ENCODE measurements at places on chromosomes 3 and 15.

DNA sequence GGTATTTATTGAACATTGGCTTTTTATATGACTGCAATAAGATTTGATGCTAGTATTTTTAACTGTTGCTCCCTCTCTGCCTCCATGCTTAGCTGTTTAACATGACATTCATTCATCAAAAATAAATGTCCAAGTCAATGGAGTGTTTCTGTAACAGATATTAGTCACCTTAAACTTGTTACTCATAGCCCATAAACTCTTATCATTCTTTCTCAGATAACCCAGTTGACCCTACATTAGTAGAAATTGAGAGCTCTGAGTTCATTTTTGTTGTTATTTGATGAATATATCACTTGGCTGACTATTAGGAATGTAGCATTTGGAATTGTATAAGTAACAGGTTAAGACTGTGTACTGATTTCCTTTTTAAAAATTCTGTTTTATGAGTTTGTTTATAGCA, 201.1 kb downstream of the UBE2E2 start:
- DNase-seq = no peak

- no peak for DNase-seq
Observed at GRCh38 chr15:96583671-96584070, 253.2 kb downstream of the NR2F2 start.

DNA sequence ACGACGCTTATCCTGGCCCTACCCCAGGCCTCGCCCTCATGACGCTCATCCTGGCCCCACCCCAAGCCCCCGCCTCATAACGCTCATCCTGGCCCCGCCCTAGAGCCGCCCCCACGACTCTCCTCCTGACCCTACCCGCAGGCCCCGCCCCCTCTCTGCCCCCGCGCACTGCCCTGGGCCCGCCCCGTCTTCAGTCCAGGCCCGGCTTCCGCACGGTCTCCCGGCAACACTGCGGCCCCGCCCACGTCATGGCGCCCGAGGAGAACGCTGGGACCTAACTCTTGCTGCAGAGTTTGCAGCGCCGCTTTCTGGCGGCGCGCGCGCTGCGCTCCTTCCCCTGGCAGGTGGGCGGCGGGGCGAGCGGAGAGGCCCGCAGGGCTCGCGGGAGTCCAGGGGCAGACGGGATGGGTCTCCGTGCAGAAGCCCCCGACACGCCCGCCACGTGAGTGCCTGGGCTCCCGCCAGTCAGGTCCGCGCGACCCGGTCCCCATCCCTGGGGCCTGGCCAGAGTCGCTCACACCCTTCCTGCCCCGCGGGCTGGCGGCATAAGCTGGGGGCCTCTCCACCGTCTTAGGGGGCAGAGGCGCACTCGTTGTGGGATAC, 52.5 kb upstream of the ROPN1B start:
- DNase-seq = no peak

GRCh38 chr3:53616971-53617892, 122.8 kb downstream of the CACNA1D start:
- no peak for DNase-seq

GRCh38 chr15:73751511-73751898, 1.6 kb downstream of the INSYN1 start:
- DNase-seq = no peak

DNA sequence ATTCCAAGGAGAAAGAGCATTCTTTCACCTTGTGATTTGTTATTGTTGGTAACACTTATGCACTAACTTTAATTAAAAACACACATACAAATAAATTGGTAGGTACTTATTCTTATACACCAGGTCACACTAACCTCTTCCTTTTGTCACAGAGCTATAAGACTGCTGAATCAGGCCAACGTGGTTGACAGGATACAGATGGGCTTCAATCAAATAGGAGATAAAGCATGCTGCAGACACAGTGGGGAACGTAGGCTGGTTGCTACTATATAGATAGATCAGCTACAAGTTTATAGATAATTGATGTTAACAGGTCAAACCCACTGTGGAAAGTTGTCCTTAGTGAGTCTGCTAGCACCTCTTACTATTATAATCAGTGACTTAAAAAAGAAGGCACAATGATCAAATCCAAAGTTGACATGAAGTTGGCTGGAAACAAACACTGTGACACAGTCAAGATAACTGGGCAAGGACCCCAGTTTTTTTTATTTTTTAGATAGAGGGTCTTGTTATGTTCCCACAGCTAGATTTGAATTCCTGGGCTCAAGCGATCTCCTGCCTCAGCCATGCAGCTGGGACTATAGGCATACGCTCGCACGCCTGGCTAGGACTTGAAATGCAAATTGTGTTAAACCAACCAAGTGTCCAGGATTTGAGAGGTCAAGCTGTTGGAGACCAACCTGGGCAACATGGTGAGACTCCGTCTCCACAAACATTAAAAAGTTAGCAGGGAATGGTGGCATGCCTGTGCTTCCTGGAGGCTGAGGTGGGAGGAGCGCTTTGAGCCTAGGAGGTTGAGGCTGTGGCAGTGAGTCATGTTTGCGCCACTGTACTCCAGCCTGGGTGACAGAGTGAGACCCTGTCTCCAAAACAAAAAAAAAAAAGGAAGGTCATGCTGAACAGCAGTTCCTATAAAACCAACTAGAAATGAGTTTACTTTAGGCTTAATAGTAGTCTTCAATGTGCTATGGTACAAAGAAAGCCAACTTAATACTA, 97.9 kb upstream of the MEX3B start:
- no peak for DNase-seq

GRCh38 chr15:58438956-58439355, 7.2 kb downstream of the LIPC start:
- peak; percentile 64 for DNase-seq

DNA sequence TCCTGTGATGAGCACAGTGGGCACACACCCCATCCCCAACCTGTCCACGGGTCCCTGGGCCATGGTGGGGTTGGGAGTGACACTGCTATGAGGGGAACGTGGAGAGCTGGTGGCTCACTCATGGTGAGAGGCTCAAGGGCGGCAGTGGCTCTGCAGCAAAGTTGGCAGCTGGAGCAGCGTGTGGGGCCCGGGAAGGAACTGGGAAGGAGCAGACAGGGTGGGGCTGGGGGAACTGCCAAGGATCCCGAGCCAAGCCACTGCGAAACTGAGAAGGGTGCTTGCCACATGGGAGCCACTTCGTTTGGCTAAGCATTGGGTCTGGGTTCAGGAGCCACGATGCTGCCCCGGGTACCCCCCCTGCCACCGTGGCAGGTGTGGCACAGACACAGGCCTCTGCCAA, 80.1 kb downstream of the SNRK start:
- DNase-seq = no peak

DNA sequence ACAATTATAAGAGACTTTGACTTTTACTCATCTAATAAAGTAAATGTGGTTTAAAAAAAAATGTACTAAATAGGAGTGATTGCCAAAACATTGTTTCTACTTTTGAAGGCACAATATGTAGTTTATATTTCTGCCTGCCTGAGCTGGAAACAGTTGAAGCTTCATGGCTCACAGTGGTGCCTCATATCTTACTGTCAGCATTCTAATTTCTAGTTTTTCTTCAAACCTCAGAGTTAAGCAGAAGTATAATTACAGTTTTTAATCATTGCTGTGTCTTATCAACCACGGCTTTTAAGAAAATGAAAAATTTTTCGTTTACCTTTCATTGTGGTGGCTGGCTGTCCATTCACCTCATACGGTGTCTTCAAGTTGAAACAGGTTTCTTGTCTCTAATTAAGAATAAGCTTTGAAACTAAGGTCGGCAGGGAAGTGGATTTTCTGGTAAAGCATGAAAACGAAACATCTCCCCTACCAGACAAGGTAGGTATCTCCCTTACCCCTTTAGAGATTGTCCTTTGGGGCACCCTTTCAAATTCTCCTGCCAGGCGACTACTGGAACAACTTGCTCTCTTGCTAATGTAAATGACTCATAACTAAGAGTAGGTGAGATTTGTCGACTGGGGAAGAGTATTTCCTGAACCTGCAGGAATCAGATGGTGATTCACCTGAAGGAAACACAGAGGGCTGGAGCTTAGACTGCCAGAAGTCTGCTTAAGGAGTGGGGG, at the start of gene GPR87:
GPR87 (minus strand) TSS at position 554 of the 725 bp plus-strand sequence. CDS start 16,720 bp downstream, outside the sequence.
- DNase-seq = peak; percentile 27

DNA sequence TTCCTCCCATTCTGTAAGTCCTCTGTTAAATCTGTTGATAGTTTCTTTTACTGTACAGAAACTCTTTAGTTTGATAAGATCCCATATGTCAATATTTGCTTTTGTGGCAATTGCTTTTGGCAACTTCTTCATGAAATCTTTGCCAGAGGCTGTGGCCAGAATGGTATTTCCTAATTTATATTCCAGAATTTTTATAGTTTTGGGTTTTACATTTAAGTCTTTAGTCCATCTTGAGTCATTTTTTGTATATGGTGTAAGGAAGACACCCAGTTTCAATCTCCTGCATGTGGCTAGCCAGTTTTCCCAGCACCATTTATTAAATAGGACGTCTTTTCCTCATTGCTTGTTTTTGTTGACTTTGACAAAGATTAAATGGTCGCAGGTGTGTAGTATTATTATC, 372.4 kb upstream of the CADM2 start:
- DNase-seq = no peak

DNA sequence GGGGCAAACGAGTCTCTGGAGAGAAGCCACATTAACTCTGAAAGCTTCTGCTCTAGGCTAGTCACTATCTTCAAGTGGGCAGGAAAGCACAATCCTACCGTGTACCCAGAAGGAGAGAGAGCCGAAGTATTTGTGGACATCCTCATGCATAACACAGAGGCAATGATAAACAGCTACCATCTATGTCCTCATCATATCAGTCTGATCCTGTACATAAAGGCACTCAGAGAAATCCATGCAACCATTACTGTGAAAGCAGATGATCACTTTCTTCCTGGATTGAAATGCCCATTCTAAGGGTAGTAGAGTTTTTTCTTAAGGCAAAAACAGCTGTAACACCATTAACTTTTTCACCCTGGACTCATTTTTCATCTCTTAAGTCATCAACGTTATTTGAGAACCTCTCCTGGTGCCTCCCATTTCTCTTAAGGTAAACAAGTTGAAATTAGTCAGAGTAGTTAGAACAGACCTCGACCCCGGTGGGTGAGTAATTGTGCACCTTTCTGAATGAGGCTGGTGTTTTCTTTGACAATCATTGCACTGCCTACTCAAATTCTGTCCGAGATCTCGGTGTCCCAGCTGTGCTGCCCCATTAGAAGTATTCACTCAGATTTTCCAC, 327.4 kb downstream of the SHQ1 start:
- DNase-seq = peak; percentile 83
